ENCODE measurements at places on chromosomes 11 and 22.

DNA sequence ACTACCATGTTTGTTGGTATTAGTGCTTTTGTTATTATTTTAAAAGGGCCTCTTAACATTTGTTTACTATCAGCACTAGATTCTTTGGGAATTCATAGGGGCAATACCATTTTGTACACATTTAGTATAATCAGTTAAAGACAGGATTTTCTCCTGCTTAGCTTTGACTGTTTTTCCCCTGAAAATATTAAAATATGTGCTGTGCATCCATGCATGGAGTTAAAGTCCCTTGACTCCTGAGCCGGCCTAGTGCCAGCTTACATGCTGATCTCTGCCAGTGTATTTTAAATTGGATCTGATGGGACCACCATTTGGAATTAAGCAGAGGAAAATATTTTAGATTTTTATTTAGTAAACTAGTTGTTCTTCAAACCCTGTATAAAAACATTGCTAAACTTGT, 161.4 kb downstream of the METTL15 start:
- DNase-seq = no peak

GRCh38 chr11:117945047-117945810, 16.0 kb upstream of the TMPRSS13 start:
- DNase-seq = no peak

- DNase-seq = no peak
These were observed 31.4 kb downstream of the ARAP1 start for GRCh38 chr11:72720784-72721183.

- DNase-seq = no peak
These were observed 24.0 kb upstream of the CREB3L1 start for GRCh38 chr11:46253258-46254132.

DNA sequence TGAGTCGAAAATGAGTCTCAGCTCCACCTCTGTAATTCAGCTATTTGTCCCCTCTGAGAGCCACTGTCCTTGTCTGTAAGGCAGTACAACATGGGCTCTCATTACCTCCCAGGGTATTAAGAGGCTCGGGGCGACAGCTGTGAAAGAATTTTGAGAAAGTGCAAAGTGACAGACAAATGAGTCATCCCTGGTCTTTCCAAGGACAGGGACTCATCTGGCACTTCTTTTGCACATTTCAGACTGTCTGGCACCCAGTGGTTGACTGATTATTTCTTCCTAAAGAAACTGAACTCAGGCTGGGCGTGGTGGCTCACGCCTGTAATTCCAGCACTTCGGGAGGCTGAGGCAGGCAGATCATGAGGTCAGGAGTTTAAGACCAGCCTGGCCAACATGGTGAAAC, 62.1 kb upstream of the ARFGAP3 start:
- peak; percentile 39 for DNase-seq

DNA sequence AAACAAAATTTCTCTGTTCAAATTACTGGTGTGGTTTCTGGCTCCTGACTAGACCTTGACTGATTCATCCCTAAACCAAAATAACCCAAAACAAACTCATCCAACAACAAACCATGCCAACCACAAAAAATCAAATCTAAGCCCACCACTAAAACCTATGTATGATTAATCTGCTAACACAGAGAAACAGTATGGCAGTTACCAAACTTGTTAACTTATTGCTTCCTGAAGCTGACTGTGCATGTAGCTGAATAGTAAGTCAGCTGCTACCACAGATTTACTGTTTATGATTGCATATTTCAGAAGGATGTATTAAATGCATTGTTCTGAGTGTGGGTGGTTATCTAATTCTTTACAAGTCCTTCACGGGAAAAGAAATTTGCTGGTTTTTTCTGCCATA, 231.1 kb downstream of the SWAP70 start:
- DNase-seq = no peak

DNA sequence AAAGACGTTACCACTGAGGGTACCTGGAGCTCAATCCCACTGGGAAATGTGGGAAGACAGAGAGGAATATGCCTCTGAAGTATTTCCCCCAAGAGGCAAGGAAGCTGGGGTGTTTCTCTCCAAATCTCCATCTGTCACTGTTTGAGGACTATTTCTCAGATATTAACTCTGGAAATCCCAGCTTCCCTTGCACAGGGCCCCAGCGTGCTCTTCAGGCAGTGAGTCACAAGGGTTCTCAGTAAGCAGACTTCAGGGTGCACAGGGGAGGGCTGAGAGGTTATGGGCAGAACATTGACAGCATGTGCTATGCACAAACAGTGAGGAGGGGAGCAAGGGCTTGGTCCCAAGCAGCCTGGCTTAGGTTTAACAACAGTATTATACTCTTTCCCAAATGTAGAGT, 60.9 kb upstream of the EED start:
- no peak for DNase-seq

DNA sequence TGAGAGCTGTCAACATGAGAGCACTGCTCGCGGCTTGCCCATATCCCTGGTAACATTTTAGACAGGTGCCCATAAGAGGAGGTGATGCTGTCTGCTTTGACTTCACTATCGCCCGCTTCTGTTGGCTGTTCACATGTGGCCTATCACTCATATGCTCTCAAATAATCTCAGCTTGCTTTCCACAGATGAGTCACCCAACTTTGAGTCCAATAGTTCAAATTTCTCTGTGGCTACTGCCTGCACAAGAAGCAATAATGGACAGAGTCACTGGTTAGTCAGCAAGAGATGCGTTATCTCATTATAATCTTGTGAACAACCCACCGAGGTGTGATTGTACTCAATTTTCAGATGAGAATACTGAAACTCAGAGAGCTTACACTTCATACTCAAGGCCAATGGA, 1714.1 kb downstream of the LRRC4C start:
- DNase-seq = no peak
